ENCODE measurements at places on chromosomes 1 and 21. TPM values are rescaled to one million over a fixed set of nuclear protein-coding genes. Genes with fewer than 3 reads are reported as not detected.

The PLA2G2F gene
- total RNA-seq: not detected

The IFNLR1 gene
- 2.8 TPM for total RNA-seq

The POU3F1 gene
- 0.16 TPM for total RNA-seq

The CYP4A22 gene
- 0.16 TPM for total RNA-seq

The NEGR1 gene
- total RNA-seq: 15.7 TPM

The SELP gene
- 9.0 TPM for total RNA-seq

The MROH9 gene
- total RNA-seq: not detected

The KCNJ6 gene
- total RNA-seq: not detected

GRCh38 chr1:212712451-212713303 lies 13.0 kb upstream of the BATF3 start:
- DNase-seq: no peak

GRCh38 chr21:27108228-27108627 lies 141.3 kb upstream of the ADAMTS5 start:
- no peak for DNase-seq

GRCh38 chr1:25520446-25521061 lies 22.9 kb upstream of the LDLRAP1 start:
- peak; percentile 69 for DNase-seq

DNA sequence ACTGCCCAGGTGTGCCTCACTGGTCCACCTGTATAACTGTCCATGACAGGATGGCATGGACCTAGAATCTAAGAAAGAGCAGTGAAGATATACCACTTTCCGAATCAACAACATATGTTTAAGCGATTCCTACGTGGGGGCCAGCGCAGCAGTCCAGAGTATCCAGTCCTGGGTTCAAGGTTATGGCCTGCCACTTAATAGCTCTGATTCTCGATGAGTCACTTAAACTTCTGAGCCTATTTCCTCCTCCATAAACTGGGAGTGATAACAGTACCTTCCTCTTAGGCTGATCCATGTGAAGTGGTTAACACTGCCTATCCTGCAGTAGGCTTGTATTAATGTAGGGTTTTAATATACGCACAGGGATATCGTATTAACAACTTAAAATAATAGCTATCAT lies 2.8 kb downstream of the STPG1 start:
- no peak for DNase-seq

DNA sequence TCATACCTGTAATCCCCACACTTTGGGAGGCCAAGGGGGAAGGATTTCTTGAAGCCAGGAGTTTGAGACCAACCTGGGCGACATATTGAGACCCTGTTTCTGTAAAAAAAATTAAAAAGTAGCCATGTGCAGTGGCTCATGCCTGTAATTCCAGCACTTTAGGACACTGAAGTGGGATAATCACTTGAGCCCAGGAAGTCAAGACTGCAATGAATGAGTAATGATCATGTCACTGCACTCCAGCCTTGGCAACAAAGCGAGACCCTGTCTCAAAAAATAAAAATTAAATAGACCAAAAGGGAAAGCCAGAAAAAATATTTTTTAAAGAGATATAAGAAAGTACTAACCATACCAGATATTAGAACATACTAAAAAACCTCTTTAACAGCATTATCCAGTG lies 44.7 kb upstream of the LYPLAL1 start:
- no peak for DNase-seq

DNA sequence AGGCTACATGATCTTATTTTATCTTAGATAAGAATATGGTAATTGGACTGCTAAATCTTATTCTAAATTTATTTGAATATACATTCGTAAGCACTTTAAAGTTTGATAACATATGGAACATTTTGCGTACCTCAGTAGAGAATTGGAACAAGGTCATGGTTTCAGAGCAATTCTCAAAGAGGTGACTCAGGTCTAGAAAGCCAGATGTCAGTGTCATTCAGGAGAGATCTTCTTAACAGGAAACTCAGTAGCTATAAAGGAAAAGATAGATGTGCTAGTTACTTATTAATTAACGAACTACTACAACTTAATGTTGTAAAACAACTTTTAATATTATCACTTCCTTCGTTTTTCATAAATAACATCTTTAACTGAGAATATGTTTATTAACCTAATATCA lies 142.5 kb downstream of the USP25 start:
- DNase-seq: no peak

DNA sequence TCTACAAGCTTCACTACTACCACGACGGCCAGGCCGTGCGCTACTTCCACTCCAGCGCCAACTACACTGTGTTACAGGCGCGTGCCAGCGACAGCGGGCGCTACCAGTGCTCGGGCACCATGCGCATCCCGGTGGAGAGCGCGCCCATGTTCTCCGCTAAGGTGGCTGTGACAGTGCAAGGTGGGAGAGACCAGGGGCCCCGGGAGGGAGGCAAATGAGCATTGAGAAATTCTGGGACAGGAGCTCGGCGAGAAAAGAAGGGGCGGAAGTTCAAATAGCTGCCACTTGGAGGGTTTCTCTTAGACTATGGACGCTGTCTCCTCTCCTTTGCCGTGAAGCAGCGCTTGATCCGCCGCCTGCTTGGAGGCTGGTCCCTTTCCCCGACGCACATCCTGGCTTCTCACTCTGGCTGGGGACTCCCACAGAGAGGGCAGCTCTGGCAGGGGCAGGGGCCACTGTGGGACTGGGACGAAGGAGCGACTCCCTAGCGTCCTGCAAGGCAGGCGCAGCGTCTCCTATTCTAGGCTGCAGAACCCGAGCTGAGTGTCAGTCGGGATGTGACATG lies 4.6 kb downstream of the FCRLB start:
- peak; percentile 75 for DNase-seq

DNA sequence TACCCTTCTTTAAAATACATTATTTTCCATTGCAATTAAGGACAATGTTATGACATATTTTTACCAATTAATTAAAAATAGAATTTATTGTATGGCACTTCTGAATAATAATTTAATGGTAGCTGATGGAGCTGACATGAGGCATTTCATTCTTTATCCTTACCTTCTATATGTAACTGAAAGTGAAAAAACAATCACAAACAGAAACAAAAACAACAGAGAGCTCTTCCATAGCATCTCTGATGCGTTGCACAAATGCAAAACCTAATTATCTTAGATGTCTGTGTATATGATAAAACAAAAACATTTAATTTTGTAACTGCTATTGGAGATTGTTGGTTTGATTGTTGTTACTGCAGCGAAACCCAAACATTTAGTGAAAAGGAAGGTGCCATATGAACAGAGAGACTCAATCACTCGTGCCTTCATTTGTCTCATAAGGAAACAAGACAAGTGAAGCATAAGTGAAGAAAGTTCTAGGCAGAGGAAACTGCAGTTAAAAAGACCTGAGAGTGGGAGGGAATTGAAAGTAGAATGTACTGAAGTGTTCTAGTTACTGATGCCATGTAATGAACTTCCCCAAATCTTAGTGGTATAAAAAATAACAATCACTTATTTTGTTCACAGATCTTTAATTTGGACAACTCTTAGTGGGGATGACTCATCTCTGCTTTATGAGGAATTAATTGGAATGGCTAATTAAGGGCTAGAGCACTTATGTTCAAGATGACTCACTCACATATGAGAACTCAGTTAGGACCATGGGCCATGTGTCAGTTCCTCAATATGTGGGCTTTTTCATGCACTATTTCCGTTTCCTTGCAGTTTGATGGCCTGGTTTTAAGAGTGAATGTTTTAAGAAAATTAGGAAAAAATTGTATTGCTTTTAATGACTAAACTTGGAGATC lies 245.0 kb upstream of the OLFM3 start:
- DNase-seq: no peak

- DNase-seq: no peak
Observed at GRCh38 chr1:218344814-218345672, at the start of gene TGFB2. Gene TGFB2 (plus strand): TSS chr1:218345336. CDS start chr1:218346702, 1,366 bp downstream.

GRCh38 chr1:93344886-93345632 lies 648 bp upstream of the DR1 start:
- no peak for DNase-seq

DNA sequence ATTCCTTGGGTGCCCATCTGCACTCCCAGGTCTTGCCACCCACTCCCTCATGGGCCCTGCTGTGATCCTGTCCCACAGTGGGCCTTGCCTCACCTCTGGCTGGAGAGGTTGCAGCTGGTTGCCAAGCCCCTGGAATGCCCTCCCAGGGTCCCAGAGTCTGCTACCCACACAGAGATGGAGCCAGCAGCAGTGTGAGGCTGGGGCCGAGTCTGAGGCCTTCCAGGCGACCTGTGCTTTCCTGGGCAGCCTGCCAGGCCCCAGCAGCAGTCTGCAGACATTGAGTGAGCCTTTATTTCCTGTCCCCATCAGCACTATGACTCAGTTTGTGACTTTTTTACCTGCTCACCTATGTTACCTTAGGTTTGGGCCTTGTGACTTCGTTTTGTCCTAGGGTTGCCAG lies 25.0 kb upstream of the TSPAN2 start:
- DNase-seq: no peak

DNA sequence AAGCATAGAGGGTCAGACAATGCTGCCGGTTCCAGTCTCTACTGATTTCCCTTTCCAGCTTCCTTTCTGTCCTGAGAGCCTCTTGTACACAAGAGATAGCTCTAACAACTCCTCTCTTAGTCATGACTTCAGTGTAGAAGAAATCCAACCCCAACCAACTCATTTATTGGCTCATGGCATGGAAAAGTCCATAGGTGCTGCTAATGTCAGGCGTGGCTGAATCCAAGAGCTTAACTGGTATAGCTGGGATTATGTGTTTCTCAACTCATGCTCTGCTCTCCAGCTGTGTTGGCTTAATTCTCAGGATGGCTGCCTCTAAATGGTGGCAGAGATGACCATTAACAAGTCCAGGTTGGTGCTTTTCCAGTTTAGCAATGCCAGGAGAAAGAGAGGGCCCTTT lies 12.4 kb upstream of the THRAP3 start:
- no peak for DNase-seq

GRCh38 chr1:223036479-223036845 lies 106.6 kb downstream of the TLR5 start:
- DNase-seq: no peak

Measured in Right ventricle myocardium superior (tissue), 1 donor.